ENCODE measurements at places on chromosomes 13 and 19.

DNA sequence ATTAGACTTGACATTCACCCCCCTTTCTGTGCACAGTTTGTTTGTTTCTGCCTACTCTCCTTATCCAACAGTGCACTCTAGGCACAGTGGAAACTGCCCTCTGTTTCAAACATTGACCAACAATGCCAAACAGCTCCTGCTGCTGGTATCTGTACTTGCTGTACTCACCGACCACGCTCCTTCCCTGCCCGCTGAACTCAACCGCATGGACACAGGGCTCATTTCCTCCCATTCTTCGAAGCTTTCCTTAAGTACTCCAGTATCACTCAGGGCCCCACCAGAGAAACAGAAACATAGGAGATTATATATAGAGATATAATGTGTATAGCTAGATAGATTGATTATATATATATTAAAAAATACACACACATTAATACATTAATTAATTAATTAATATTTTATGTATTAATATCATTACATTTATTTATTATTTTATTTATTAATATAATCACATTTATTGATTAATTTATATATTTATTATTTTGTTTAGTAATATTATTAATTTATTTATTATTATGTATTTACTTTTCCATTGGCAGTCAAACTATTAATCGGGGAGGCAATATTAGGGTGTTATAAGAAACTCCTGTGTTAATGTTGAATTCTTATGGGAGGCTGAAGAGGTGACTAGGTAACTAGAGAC is 1528.2 kb downstream of the EFNB2 start:
- no peak for DNase-seq

DNA sequence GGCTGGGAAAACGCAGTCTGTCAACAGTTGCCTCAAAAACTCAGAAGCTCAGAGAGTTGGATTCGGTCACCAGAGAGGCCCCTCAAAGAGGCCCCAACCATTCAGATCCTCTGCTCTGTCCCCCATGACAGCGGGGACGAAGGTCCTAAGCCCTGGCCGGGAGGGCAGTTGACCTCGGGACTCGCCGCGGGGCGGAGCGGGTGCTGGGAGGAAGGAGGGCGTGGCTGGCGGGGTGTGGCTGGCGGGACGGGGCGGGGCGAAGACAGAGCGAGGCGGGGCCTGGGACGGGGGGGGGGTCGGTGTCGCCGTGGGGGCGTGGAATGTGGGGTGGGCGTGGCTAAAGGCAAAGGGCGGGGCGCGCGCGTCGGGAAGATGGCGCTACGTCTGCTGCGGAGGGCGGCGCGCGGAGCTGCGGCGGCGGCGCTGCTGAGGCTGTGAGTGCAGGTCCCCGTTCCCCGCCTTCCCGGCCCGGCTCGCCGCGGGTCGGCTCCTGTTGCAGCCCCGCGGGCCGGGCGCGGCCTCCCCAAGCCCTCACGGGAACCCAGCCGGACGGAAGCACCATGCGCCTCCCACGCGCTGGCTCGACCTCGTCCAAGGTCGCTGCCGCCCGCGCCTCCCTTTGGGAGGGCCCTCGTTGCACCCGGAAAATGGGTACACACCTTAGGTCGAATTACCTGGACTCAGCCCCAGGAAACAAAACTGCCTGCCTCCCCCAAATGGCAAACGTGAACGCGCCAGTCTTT is 105.2 kb downstream of the TM9SF2 start:
- peak; percentile 98 for DNase-seq

- no peak for DNase-seq
Measured at GRCh38 chr19:3608750-3609322, 2.2 kb upstream of the TBXA2R start.

- DNase-seq, result no peak
Measured at GRCh38 chr19:9039728-9040127, 29.5 kb upstream of the MUC16 start.

GRCh38 chr13:27523346-27524073 is 73.1 kb upstream of the MTIF3 start:
- DNase-seq, result no peak

DNA sequence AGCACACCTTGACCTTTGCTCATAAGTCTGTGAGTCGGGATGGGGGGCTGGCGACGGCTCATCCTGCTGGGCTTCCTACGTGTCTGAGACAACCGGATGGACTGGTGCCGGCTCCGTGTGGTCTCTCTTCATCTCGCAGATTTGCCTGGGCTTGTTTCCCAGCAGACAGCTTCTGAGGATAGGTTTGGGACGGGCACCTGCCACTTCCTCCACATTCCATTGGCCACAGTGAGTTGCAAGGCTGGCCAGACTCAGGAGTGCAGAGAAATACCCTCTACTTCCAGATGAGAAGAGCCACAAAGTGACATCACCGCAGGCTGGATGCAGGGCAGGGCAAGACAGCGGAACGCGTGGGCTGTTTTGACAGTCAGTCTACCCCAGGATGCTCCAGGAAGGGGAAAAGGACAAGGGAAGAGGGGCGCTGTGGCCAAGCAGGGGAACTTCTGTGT is 48.1 kb downstream of the IRS2 start:
- DNase-seq, result no peak

DNA sequence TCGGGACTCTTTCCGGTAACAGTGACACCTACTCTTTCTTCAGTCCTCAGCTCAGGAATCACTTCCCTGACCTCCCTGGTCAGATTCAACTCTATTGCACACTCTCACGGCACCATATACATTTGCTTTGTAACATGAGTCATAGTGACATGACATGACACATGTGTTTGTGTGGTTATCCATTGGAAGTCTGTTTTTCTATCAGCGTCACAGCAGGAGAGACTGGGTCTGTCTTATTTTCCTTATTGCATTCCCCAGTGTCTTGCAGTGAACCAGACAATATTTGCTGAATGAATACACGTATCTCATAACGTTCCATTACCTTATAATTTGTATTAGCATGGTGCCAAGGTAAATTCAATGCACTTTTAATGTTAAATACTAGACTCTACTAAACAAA is 102.0 kb downstream of the DCLK1 start:
- DNase-seq, result no peak
